Psoas muscle (tissue), 8 donors: ENCODE measurements at places on chromosomes 1 and 21. TPM values are rescaled to one million over a fixed set of nuclear protein-coding genes. Genes with fewer than 3 reads are reported as not detected.

GRCh38 chr1:235087906-235088305 is 40.7 kb downstream of the TOMM20 start:
- DNase-seq: no peak

DNA sequence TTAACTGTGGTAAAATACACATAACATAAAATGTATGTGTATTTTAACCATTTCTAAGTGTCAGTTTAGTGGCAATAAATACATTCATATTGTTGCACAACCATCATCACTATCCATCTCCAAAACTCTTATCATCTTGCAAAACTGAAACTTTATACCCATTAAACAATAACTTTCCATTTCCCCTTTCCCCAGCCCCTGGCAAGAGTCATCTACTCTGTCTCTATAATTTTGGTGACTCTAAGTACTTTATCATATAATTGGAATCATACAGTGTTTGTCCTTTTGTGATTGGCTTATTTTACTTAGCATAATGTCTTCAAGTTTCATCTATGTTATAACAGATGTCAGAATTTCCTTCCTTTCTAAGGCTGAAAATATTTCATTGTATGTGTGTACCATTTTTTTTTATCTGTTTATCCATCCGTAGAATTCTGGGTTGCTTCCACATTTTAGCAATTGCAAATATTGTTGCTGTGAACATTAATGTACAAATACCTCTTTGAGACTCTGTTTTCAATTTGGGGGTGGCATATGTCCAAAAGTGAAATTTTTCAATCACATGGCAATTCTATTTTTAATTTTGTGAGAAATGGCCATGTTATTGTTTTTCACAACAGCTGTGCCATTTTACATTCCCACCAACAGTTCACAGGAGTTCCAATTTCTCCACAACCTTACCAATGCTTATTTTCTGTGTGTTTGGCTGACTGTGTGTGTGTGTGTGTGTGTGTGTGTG is 153.9 kb upstream of the GORAB start:
- DNase-seq: no peak

- no peak for DNase-seq
Measured at GRCh38 chr1:58402444-58402843, 144.1 kb downstream of the OMA1 start.

DNA sequence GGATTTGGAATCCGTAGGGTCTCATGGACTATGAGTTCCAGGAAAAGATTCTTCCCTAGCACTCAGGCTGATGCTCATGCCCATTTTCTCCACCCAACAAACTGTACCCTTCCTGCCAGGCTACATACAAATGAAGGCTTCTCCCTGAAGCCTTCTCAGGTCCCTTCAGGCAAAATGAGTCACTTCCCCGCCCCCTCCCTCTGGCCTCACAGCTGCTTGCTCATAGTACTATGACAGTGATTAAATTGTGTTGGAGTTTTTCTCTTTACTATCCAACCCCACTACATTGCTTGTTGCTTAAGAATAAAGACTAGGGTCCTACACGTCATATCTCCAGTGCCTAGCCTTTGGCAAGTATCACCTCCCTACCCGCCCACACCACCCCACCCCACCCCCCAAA is 207.6 kb upstream of the NFIA start:
- no peak for DNase-seq

DNA sequence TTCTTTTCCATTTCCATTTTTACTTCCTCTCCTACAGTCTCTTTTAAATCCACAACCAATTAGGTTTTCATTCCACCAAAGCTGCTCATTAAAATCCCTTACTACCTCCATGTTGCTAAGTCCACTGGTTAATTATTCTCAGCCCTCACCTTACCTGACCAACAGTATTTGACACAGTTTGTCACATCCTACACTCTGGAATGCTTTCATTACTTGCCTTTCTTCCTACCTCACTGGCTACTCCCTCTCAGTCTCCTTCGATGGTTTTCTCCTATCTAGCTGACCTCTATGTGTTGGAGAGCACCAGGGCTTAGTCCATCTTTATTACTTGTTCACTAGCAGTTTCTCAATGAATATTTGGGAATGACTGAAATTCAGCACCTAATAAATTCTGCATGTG is 78.6 kb downstream of the NME7 start:
- no peak for DNase-seq

DNA sequence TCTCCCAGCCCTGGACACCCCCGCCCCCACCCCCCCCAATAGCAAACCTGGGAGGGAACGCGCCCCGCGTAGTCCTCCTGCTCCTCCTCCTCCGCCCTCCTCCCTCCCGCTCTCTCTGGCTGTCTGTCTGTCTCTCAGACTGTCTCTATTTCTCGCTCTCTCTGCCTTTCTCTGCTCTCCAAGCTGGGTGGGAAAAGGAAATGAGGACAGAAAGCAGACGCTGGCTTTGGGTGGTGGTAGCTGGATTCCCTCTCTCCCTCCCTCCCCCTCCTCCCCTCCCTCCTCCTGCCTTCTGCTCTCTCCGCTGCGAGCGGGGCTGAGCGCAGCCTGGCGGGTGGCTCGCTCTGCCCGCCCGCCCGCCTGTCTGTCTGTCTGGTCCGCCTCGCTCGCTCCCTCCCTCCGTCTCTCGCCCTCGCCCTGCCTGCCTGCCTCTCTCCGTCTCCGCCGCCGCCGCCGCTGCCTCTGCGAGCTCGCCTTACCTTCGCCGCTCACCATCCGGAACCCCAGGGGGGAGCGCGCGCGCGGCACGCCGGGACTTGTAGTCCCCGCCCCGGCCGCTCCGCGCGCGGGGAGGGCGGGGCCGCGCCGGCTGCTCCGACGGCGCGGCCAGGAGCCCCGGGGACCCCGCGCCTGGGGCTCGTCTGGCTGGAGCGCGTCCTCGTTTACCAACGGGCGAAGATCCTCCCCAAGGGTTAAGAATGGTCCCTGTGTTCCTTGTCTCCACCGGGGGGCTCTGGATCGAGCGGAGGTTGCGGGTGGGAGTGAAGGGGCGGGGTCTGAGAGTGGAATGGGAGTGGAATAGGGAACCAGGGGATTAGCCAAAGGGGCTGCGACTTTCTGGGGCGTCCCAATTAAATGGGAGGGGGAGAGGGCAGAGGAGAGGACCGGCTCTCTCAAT is at the start of gene AHDC1:
TSS of gene AHDC1 (minus strand) at position 464 of the 898 bp plus-strand sequence. CDS start 52,029 bp downstream, outside the sequence.
- DNase-seq: peak; percentile 94

DNA sequence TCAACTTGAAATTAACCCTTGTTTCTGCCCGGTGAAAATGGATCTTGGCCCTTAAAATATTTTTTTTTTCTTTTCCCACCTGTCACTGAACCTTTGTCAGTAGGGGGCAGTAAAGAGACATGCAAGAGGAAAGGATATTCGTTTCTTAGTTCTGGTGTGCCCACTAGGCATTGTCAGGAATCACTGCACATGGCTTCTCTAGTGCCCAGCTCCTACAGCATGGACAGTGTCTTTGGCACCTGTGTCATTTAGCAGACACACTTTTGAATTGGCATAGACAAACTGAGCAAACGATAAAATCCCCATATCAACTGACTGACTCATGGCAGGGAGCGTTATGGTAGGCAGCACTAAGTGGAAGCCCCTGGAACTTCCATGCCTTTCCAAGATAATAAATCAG is 1048.1 kb downstream of the BRINP3 start:
- DNase-seq: no peak

GRCh38 chr1:247324204-247324787 is 7.4 kb downstream of the ZNF496 start:
- no peak for DNase-seq

DNA sequence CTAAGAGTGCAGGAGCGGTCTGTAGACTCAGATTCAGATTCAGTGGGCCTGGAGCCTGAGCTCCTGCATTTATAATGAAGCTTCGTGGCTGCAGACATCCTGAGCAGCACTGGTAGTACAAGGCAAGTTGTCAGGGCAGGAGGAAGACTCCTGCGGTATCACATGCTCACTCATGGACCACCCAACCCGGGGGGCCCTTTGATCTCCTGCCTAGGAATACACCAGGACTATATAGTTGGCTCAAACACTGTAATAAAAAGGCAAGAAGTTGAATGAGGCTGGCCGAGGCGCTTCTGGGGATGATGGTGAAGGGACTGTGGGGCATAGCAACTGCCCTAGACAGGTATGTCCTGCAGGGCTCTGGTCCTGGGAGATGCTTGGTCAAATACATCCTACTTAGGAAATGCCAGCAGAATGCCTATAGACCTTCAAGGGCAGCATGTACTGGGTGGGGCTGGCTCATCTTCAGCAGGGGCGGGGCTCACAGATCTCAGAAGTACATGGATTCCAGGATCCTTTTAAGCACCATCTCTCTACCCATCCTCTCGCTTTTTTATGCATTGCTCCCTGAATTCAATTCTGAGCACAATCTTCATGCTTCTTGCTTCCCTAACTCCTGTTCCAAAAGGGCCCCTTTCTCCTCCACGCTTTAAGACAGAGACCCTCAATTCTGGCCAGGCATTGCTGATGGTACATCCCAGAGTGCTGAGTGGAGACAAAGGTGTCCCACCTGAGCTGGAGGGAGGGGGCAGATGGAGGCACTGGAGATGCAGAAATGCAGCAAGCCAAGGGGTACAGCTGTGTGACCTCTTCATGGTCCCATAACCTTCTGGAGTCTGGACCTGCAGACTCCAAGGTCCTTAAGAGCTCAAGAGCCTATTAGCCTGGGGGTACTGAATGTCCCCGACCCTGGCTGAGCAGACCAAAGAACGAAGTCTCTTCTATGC is 2.1 kb upstream of the RAP1GAP start:
- DNase-seq: no peak

- DNase-seq: no peak
Measured at GRCh38 chr1:50476800-50477199, 53.6 kb upstream of the DMRTA2 start.

DNA sequence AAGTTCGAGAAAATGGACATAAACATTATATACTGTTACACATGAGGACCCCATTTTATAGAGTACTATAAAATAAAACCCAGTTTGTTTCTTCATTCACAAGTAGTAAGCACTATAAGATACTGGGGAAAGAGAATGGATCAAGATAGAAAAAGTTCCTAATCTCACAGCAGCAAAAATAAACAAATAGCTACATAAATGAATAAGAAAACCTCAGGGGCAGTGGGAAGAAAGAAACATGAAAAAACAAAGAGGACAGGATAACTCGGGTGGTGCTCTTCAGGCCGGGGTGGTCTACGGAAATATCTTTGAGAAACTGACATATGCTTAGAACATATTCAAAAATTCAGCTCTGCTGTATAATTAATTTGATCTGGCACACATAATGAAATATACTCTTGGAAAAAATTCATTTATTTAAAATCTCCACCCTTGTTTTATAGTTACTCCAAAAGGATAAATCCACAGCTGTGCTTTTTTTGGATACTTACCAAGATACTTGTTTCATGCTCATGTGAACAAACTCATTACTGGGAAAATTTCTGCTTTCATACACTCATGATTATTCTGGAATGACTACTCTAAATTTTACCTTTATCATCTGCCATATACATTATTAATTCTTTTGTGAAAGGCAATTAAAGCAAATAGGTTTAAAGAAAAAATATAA is 20.0 kb downstream of the CEP170 start:
- no peak for DNase-seq

CNIH3 gene
- total RNA-seq: 0.46 TPM

ERVH48-1 gene
- total RNA-seq: not detected
